ENCODE measurements at places on chromosomes 1 and 21. TPM values are rescaled to one million over a fixed set of nuclear protein-coding genes. Genes with fewer than 3 reads are reported as not detected.

Gene CASP9
- total RNA-seq = 34.6 TPM

GRCh38 chr1:171346881-171347280 is 32.9 kb downstream of the FMO4 start:
- no peak overlapping the region for H3K4me3 ChIP-seq
- H3K27ac ChIP-seq = no peak overlapping the region
- H3K36me3 ChIP-seq = no peaks in the 10 kb centered on the region
- DNase-seq = no peak
- no peaks in the 10 kb centered on the region for H3K4me1 ChIP-seq

- DNase-seq = no peak
- H3K36me3 ChIP-seq = no peaks in the 10 kb centered on the region
- H3K27ac ChIP-seq = no peak overlapping the region
- H3K4me1 ChIP-seq = no peaks in the 10 kb centered on the region
- H3K27me3 ChIP-seq = no peaks in the 10 kb centered on the region
Observed at GRCh38 chr1:208009706-208010444, 99.0 kb upstream of the CD34 start.

Gene SLC9C2
- not detected for total RNA-seq

Gene C1QTNF12
- not detected for total RNA-seq

- no peak overlapping the region for H3K4me3 ChIP-seq
- H3K27me3 ChIP-seq = peaks cover 10% of the 10 kb centered on the region
- no peak for DNase-seq
- no peaks in the 10 kb centered on the region for H3K36me3 ChIP-seq
Observed at GRCh38 chr21:41774467-41775148, 7.8 kb upstream of the RIPK4 start.

Gene NBPF26
- 8.4 TPM for total RNA-seq

- H3K27ac ChIP-seq = no peak overlapping the region
- peaks cover 8% of the 10 kb centered on the region for H3K4me1 ChIP-seq
- no peaks in the 10 kb centered on the region for H3K27me3 ChIP-seq
- H3K36me3 ChIP-seq = no peaks in the 10 kb centered on the region
- peak; percentile 53 for DNase-seq
Observed at GRCh38 chr21:43703035-43703880, 15.7 kb upstream of the PDXK start.

DNA sequence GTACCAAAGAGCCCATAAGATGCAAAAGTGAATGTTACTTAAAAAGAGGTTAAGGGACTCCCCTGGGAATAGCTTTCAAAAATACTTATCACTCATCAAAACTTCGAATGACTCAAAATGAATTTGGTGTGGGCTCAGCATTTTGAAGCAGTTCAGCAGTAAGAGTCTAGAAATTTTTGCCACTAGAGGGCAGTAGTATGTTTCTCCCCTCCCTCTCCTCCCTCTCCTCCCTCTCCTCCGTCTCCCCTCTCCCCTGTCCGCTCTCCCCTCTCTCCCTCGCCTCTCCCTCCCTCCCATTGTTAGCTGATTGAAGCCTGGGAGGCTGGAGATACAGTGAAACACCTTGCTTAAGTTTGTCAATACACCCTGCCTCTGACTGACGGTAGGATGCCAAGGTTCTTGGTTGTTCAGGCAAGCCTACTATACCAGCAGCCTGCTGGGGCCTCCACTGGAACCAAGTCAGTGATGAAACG is 70.8 kb upstream of the TENT5C start:
- no peaks in the 10 kb centered on the region for H3K27me3 ChIP-seq
- H3K36me3 ChIP-seq = no peaks in the 10 kb centered on the region
- H3K4me3 ChIP-seq = no peak overlapping the region
- H3K4me1 ChIP-seq = no peaks in the 10 kb centered on the region
- no peak overlapping the region for H3K27ac ChIP-seq

DNA sequence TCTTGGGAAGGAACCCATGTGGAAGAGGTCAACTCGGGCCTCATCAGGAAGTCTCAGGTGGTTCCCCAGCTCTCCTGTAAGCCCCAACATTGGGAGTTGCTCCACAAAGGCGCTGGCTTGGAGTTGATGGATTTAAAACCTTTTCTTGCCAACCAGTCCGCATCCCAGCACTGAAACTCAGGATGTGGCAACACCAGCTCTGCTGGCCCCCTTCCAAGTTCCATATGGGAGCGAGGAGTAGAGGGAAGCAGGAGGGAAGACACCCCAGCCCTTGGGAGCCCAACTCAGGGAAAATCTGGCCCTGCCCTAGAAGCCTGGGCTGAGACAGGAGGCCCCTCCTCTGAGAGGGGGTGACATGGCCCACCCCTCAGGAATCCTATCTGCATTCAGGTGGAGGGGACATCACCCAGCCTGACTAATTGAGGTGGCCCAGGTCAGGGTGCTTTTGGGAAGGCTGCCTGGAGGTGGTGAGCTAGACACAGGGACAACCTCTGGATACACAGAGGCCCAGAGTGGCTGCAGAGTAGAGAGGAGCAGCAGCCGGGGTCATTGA is 33.1 kb upstream of the DMBX1 start:
- no peak for DNase-seq
- no peak overlapping the region for H3K27ac ChIP-seq
- no peaks in the 10 kb centered on the region for H3K4me1 ChIP-seq
- H3K36me3 ChIP-seq = no peaks in the 10 kb centered on the region
- peaks cover 29% of the 10 kb centered on the region for H3K27me3 ChIP-seq

Gene NR1I3
- total RNA-seq = not detected

GRCh38 chr1:41632781-41633575 is 148.5 kb upstream of the EDN2 start:
- no peak overlapping the region for H3K4me3 ChIP-seq
- H3K27ac ChIP-seq = no peak overlapping the region
- H3K4me1 ChIP-seq = peaks cover 15% of the 10 kb centered on the region
- H3K27me3 ChIP-seq = no peaks in the 10 kb centered on the region
- DNase-seq = no peak
